ENCODE measurements at places on chromosomes 12 and 14.

DNA sequence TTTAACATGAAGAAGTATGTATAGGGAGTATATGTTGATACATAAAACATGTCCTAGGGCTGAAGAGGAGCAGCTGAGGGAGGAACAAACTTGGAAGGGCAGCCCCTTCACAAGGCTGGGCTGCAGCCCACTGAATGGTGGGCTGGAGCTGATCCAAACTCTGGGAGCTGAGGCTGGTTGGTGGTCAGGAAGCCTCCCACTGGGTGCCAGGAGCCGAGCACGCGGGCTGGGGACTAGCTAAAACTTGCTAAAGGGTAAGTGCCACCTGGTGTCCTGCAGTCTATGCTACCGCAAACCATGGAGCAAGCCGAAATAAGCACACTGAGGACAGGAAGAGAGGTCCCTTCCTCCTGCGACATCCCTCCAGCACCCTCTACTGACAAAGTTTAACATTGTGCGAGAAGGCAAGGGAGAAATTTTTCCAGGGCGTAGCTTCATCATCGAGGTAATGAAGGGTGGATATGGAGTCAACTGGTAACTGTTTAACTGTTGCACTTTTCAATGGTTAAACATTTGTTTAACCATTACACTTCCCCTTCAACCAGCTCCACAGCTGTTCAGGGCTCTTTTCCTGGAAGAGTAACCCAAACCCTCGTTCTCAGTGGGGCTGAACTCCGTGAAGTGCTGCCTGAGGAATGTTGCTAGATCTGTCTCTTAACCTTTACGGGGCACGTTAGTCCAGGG lies 42.2 kb downstream of the EGLN3 start:
- DNase-seq: no peak

GRCh38 chr12:131894981-131895639 lies 688 bp downstream of the ULK1 start:
- DNase-seq: no peak

GRCh38 chr14:99728981-99729451 lies 44.9 kb downstream of the CYP46A1 start:
- DNase-seq: no peak

GRCh38 chr12:885701-886100 lies 63.8 kb downstream of the RAD52 start:
- DNase-seq: no peak

- no peak for DNase-seq
Measured at GRCh38 chr14:33686856-33687255, 264.0 kb downstream of the EGLN3 start.

- no peak for DNase-seq
Measured at GRCh38 chr14:47300796-47301195, 374.6 kb downstream of the MDGA2 start.

GRCh38 chr12:15181017-15181683 lies 40.1 kb downstream of the RERG start:
- DNase-seq: no peak

- no peak for DNase-seq
Measured at GRCh38 chr12:94779485-94779884, 129.1 kb upstream of the TMCC3 start.

GRCh38 chr12:15543347-15543746 lies 221.0 kb downstream of the PTPRO start:
- DNase-seq: no peak

GRCh38 chr12:104680491-104680890 lies 223.7 kb downstream of the CHST11 start:
- DNase-seq: peak; percentile 13

DNA sequence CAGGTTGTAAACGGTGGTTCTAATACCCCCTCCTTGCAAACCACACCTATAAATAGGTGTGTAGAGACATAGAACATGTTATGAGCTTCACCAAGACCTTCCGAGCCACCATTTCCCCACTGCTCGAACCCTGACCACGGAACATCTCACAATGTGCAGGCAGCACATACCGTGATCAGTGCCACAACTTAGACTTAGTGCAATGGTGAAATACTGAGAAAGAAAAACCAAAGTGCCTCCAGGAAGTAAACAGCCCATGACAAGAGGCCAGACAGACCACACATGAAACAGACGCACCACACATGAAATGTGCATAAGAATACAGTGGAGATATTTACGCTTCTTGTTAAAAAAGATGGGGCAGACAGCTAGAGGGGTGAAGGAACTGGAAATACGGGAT lies 166.9 kb upstream of the CCND2 start:
- no peak for DNase-seq

DNA sequence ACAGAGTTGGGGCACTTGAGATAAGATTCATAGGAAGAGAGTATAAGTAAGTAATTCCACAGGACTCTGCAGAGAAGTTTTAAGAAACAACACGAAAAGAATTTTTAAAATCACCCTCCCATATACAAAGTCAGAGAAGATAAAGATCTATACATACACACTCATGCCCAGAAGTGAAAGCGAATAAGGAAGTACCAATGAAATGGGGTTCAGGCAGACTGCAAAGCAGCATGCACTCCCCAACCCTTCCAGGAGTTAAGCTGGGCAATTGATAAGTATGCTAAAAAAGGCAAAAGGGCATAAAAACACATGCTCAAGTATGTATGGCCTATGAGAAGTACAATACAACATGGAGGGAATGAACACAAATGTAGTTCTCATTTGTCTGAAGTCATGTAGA lies 246.2 kb upstream of the GRIP1 start:
- DNase-seq: no peak

- DNase-seq: peak; percentile 76
Measured at GRCh38 chr12:117836999-117837736, 131.6 kb downstream of the KSR2 start.

DNA sequence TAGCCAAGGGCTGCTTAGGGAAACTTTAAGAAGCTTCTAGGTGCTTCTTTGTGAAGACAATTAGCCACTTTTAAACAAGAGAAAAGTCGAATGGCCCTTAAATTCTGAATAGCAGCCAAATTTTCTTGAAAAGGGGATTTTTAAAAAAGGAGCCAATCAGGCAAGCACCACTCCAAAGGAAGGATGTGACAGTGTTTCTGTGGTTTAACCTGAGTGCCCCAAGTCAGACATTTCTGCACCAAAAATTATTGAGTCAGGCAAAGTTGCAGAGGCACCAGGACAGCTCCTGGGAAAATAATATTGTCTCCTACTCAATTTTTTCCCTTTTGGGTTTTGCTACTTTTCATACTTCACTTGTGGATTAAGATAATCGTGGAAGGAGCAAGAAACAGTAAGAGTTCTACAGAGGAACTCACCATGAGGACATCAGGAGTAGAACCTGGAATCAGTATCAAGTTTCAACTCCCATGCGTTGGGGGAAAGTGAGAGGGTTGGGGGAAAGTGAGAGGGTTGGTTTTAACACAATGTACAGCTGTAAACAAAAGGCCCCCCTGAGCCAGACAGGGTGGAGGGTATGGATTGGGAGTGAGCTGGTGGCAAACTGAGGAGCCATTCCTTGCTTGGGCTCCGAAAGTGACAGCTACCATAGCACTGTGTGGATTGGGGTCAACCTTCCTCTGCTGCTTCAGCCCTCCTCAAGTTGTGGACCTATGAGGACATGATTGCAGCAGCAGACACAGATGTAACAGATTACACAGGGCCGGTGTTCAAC lies 90.8 kb downstream of the SLC38A1 start:
- DNase-seq: no peak

DNA sequence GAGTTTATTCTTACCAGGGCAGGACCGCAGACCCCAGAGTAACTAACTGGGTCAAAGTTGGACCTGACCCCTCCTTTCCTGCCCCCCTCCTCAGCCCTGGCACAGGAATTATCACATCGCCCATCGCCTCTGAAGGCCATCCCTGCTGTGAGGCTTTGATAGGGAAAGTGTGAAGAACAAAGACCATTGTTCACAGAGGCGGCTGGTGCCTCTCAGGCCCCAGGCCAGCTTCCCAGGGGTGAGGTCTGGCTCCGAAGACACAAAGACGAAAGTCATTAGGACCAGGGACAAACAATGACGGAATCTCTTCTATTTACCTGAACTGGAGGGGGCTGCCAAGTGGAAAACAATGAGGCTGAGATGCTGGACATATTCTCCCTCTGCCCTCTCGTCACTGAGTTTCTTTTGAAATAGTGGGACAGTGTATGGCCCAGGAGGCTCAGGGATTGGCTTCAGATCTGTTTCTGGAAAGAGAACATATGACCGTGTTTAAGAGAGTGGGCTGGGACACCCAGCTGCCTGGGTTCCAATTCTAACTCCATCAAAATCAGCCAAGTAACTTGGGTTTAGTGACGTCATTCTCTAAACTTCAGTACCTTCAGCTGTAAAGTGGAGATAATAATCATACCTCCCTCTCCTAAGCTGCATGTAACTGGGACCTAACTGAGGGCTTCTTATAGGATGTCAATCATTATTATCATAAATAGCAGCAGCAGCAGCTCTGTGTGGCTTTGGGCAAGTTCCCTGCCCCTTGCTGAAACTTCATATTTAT lies 769.4 kb downstream of the MED13L start:
- DNase-seq: no peak

DNA sequence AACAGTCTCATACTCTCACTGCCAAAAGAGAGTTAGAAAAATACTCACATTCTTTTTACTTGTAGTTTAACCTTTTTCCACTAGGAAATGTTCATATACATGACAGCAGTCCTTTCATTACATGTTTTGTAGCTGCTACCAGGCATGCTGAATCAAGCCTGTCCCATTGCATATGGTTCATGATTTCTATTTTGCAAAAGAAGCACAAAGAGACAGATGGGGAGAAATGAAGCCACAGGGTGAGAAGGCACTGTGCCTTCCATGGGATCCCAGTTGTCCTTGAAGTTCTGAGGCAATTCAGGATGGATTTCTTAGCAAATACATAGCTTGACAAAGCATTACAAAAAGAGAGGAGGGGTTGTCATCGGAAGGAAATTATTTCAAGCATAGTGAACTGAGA lies 89.5 kb downstream of the SMOC1 start:
- no peak for DNase-seq

- DNase-seq: no peak
Measured at GRCh38 chr12:868722-869121, 80.8 kb downstream of the RAD52 start.

GRCh38 chr12:32535288-32535999 lies 136.1 kb downstream of the FGD4 start:
- DNase-seq: no peak

DNA sequence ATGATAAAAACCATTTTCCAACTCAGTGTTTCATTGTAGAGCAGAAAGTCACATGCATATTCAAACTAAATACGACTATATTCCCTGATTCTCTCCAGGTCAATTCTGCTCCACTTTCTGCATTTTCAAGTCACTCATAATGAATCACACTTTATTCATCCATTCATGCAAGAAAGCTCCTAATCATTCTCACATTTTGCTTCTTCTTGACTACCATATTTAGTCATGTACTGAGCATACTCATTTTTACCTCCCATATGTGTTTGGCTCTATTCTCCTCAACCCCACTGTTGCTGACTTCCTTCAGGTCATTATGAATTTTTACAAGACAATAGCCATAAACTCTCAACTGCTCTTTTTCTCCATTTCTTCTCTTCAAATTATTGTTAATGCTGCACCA lies 43.4 kb upstream of the PIK3C2G start:
- DNase-seq: no peak

- DNase-seq: no peak
Measured at GRCh38 chr14:68164711-68165113, 345.1 kb downstream of the RAD51B start.

DNA sequence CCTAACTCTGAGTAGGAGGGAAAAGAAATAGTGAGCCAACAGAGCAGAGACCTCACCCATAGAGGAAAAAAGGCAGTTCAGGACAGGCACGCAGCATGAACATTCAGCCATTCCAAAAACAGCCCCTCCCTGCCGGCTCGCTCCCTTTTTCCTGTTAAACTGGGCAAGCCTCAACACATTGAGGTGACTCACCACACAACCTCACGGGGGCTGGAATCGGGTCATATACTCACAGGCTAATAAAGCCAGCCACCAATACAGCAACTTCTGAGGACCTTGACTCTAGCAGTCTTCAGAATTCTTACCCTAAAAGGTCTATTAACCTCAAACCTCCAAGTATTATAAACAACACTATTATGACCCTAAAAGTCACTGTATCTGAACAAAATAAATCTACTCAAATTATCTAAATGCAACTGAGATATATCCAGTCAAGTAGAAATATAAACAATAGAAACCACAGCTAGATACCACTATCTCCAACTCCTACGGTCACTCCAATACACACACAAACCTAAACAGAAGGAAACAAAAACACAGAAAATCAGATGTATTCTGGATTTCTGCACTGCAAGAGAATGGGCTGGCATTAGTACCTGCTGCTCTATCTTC lies 6.3 kb downstream of the YBX3 start:
- DNase-seq: no peak

- no peak for DNase-seq
Measured at GRCh38 chr12:76197283-76197682, 112.8 kb upstream of the NAP1L1 start.
